Lower leg skin (tissue), 4 donors: ENCODE measurements at places on chromosomes 5 and 9. TPM values are rescaled to one million over a fixed set of nuclear protein-coding genes. Genes with fewer than 3 reads are reported as not detected.

DNA sequence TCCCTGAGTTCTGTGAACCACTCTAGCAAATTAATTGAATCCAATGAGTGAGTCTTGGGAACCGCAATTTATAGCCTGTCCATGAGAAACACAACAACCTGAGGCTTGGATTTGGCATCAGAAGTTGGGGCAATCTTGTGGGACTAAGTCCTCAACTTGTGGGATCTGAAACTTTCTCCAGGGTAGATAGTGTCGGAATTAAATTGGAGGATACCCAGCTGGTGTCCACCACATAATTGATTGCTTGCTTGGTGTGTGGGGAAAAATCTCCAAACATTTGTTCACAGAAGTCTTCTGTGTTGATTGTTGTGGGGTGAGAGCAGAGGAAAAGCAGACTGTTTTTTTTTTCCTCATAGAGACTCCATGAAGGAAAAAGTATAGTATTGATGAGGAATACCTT is 320.6 kb upstream of the MEF2C start:
- DNase-seq, result no peak

The PCDHB16 gene
- total RNA-seq, result 1.1 TPM

DNA sequence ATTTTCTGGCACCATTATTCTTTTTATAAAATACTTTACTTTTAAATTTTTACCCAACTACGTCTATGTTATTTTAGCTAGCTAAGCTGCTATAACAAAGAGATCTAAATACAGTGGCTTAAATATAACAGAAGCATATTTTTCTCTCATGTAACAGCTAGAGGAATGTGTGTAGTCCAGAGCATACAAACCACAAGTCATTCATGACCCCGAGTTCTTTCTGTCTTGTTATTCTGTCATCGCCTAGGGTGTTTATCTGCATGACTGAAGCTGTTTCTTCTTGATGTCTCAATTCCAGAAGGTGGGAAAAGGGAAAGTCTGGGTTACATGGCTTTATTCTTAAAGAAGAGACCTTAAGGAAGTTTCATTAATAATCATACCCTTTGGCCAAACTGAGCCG is 136.9 kb upstream of the RFX3 start:
- no peak for DNase-seq

The ARL10 gene
- total RNA-seq, result 6.1 TPM

DNA sequence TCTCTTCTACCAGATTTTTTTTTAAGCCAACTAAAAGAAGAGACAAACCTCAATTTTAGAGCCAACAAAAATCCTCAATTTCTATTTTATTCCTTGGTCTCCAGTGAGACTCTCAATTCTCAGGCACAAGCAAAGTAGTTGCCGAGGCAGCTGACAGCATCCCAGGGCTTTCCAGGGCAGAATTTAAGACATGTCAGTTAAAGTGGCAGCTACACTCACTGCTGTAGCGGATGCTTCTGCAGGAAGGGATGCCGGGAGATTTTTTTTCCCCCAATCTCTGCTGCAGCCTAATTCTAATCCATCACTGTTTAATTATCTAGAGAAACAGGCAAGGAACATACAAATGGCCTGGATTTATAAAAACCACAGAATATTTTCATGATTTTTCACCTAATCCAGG is 57.0 kb downstream of the TTC39B start:
- no peak for DNase-seq

- peak; percentile 87 for DNase-seq
These were observed at the start of gene SNCAIP for GRCh38 chr5:122311961-122312590. SNCAIP (plus strand) TSS chr5:122312237; CDS start chr5:122391135, 78,898 bp downstream.
